ENCODE measurements at places on chromosomes 16 and 17.

DNA sequence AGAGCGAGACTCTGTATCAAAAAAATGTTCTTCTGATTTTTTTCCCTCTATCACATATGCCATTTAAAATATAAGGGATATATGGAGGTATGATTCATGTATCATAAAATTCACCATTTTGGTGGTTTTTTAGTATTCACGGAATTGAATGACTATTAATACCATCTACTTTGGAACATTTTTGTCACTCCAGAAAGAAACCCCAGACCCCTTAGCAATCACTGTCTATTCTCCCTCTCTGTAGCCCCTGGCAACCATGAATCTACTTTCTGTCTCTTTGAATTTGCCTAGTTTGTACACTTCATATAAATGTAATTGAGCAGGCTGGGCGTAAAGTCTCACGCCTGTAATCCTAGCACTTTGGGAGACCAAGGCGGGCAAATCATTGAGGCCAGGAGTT, 75.9 kb downstream of the PRKCA start:
- DNase-seq = no peak

DNA sequence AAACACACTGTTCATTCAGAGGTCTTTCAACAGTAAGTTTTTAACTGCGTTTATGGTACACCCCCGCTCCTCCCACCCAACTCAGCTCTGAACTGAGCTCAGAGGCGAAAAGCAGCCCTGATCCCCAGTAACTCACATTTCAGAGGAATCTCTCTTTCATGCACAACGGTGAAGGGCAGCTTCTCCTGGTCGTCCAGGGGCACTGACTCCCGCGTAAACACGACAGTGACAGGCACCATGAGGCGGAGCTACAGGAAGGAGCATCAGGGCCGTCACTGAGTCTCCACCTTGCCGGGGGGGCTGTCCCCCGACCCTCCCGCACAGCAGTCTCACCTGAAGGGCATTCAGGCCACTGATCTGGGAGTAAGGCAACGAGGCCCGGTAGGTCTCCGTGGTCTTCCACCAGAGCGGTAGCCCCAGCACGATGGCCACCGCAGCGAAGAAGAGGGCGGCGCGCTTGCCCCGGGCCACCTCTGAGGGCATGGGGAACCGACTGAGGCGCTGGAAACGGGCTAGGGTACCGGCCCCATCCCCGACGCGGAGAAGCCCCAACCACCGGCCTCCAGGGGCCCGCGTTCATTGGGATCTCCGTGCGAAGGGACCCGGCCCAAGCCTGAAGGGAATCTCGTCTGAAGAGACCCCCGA, 486 bp downstream of the PIGS start:
- DNase-seq = no peak

DNA sequence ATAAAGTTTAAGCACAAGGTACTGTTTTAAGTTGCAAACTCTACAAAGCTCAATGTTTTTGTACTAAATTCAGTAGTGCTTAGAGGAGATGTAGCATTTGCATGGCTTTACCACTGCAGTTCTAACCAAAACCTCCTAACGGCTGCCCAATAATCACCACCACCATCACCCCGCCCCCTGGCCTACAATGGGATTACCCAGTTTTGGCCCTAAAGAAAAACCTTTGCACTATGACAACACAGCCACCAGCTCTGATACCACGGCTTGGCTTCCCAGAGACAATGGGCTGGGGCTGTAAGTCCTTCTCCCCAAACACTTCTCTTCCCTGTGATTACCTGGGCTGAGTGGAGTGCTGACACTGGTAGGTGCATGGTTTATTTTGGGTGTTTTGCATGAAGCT, 58.4 kb upstream of the MTMR4 start:
- no peak for DNase-seq

DNA sequence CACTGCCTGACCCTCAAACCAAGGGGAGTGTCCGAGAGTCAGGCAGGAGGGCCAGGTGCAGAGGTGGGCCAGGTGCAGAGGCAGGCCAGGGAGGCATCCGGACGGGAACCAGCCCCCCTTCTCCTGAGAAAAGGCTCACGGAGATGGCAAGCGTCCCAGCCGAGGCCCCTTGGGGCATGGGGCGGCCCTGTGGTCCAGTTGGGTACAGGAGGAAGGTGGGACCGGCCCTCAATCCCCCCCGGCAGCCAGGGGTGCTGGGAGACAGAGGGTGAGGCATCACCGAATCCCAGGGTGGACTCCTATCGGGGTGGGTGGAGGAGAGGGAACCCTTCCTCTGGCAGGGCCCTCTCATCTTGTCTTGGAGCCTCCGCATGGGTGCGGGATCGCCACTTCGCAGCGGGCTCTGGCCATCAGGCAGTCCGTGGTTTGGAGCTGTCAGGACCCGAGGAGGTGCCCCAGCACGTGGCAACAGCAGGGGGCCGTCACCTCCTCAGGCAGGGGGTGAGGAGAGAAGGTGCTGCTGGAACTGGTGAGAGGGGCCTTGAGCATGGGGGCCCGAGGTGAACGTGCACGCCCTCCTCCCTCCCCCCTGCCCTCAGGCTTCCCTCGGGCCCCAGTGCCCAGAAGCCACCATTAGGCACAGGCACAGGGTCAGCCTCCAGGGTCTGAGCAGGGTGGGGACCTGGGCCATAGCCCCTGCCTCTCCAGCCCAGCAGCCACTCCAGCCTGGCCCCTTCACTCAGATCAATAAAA, 38.7 kb upstream of the SLC38A10 start:
- DNase-seq = no peak
